Activated T-helper 1 cell treated with anti-CD3 and anti-CD28 coated beads, Interleukin-12 subunit alpha, Interleukin-12 subunit beta, Interleukin-2, Interleukin-4 antibody, amounts not matched to agents 30 ng/mL and 10 ng/mL and 1 ng/mL, durations not matched to agents 14 hours and 24 hours and 36 hours (primary cell): ENCODE measurements at places on chromosomes 5 and 9. TPM values are rescaled to one million over a fixed set of nuclear protein-coding genes. Genes with fewer than 3 reads are reported as not detected.

- no peak overlapping the region for H3K4me3 ChIP-seq
- DNase-seq, result no peak
- H3K4me1 ChIP-seq, result no peaks in the 10 kb centered on the region
- H3K27me3 ChIP-seq, result peaks cover 9% of the 10 kb centered on the region
- no peak overlapping the region for H3K27ac ChIP-seq
Observed at GRCh38 chr5:1936901-1937300, 54.2 kb upstream of the IRX4 start.

- no peaks in the 10 kb centered on the region for H3K4me1 ChIP-seq
- no peaks in the 10 kb centered on the region for H3K27me3 ChIP-seq
- no peak overlapping the region for H3K27ac ChIP-seq
- no peak for DNase-seq
- H3K4me3 ChIP-seq, result no peak overlapping the region
Observed at GRCh38 chr5:124056326-124056990, 544.5 kb downstream of the CSNK1G3 start.

DNA sequence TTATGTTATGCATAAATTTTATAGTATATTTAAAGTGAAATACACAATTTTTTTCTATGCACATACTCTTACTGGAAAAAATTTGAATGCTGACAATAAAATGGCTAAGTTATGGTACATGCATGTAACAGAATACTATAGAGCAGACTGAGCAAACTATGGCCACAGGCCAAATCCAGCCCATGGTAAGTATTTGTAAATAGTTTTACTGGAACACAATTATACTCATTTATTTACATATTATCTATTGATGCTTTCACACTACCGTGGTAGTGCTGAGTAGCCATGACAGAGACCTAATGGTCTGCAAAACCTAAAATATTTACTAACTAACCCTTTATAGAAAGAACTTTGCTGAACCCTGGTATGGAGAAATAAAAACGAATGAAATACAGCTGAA, 45.7 kb downstream of the TEX10 start:
- DNase-seq, result no peak
- H3K4me1 ChIP-seq, result peaks cover 5% of the 10 kb centered on the region
- H3K27ac ChIP-seq, result no peak overlapping the region

- no peak overlapping the region for H3K4me3 ChIP-seq
- DNase-seq, result no peak
- H3K27ac ChIP-seq, result no peak overlapping the region
Observed at GRCh38 chr5:7794823-7795222, 56.1 kb downstream of the CFAP90 start.

DNA sequence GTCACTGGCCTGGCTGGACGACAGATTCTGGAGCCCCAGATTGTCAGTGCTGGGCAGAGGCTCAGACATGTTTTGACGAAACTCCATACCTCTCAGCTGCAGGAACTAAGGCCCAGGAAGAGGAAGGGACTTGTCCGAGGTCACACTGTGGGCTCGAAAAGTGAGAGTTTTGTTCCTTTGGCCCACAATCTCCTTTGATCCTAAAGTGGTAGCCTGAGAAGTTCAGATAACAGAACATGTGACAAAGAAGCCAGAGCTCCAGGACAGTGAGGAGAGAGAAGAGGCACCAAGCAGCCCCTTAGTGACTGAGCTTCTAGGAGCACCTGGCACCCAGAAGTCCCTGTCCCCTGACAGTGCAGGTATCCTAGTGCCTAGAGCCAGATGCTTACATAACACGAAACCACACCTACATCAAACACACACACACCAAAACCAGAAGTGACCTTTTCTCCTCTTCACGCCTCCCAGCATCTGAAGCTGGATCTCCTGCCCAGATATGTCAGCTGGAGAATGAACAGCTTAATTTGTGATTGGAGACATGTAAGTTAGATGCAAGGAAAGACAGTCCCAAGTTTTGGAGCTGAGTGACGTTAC, 88.9 kb downstream of the ADRB2 start:
- H3K27ac ChIP-seq, result no peak overlapping the region
- no peaks in the 10 kb centered on the region for H3K4me1 ChIP-seq
- peaks cover 9% of the 10 kb centered on the region for H3K27me3 ChIP-seq
- no peaks in the 10 kb centered on the region for H3K36me3 ChIP-seq

DNA sequence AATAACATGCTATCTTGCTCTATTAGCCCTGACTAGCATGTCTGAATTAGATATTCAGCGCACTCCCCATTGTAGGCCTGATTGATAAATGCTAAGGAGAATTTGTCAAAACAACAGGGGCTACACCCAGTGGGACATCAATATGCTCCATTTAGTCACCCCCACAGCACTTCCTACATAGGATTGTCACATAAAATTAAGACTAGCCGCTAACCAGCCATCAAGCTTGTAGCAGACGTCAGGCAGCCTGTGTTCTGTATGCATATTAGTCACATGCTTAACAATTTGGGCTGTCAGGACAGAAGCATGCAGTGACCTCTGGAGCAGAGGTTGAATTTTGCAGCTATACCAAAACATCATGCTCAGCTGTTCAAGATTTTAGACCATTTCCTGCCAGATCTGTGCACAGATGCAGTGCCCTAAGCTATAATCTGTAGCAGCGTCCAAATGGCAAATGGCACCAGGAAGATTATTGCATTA, 197.4 kb upstream of the ISL1 start:
- no peaks in the 10 kb centered on the region for H3K27me3 ChIP-seq
- no peak for DNase-seq
- no peaks in the 10 kb centered on the region for H3K36me3 ChIP-seq
- H3K4me1 ChIP-seq, result no peaks in the 10 kb centered on the region
- H3K4me3 ChIP-seq, result no peak overlapping the region

DNA sequence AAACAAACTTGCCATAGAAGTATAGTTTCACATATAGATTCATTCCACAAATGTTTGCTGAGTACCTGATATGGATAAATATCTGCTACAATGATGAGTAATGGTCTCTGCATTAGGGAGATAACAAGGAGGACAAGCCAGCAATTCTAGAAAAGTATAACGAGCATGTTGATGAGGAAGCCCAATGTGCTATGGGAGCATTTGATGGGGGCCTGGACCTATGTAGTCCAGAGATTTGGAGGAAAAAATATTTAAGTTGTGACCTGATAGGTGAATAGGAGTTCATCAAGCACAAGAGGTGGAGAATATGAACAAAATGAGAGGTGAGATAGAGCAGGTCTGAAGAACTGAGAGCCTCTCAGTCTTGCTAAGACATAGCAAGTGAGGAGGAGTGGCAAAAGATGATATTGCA, 14.4 kb upstream of the TMEM245 start:
- no peak overlapping the region for H3K27ac ChIP-seq
- H3K36me3 ChIP-seq, result no peaks in the 10 kb centered on the region
- DNase-seq, result no peak
- no peak overlapping the region for H3K4me3 ChIP-seq
- no peaks in the 10 kb centered on the region for H3K4me1 ChIP-seq
- peaks cover 18% of the 10 kb centered on the region for H3K27me3 ChIP-seq

- no peak for DNase-seq
- H3K36me3 ChIP-seq, result no peaks in the 10 kb centered on the region
- no peaks in the 10 kb centered on the region for H3K4me1 ChIP-seq
- no peaks in the 10 kb centered on the region for H3K27me3 ChIP-seq
- no peak overlapping the region for H3K27ac ChIP-seq
- H3K4me3 ChIP-seq, result no peak overlapping the region
Observed at GRCh38 chr5:130126746-130127145, 222.5 kb downstream of the CHSY3 start.

GRCh38 chr5:180026320-180026719, 45.2 kb downstream of the RNF130 start:
- no peaks in the 10 kb centered on the region for H3K4me1 ChIP-seq
- peaks cover 2% of the 10 kb centered on the region for H3K27me3 ChIP-seq
- no peak overlapping the region for H3K27ac ChIP-seq
- H3K4me3 ChIP-seq, result no peak overlapping the region
- no peaks in the 10 kb centered on the region for H3K36me3 ChIP-seq
- DNase-seq, result no peak

GRCh38 chr5:138824516-138824915, 50.6 kb downstream of the LRRTM2 start:
- no peak overlapping the region for H3K27ac ChIP-seq
- H3K4me1 ChIP-seq, result no peaks in the 10 kb centered on the region
- H3K4me3 ChIP-seq, result no peak overlapping the region
- peaks cover 7% of the 10 kb centered on the region for H3K36me3 ChIP-seq

GRCh38 chr5:143564417-143564816, 160.9 kb upstream of the NR3C1 start:
- no peaks in the 10 kb centered on the region for H3K27me3 ChIP-seq
- H3K36me3 ChIP-seq, result no peaks in the 10 kb centered on the region
- no peak for DNase-seq
- H3K27ac ChIP-seq, result no peak overlapping the region
- no peak overlapping the region for H3K4me3 ChIP-seq

GRCh38 chr5:151038801-151039238, 18.4 kb downstream of the GPX3 start:
- H3K36me3 ChIP-seq, result peaks cover 60% of the 10 kb centered on the region
- no peak for DNase-seq
- H3K4me3 ChIP-seq, result no peak overlapping the region
- peak overlapping the region; percentile 14 for H3K27ac ChIP-seq

DNA sequence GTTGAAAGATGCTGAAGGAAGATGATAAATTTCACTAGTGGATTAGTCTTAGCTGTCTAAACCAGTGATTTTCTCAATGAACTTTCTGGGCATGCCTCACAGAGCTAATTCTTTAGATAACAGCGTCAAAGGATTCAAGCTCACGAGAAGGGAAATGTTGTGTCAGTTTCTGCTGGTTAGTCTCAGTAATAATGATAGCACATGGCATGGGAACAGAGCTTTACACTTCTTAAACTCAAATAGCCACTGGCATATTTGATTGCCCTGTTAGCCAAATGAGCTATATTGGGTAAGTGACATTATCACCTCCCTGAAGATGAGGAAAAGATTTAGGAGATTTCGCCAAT, 139.3 kb upstream of the NR3C1 start:
- H3K4me1 ChIP-seq, result peaks cover 6% of the 10 kb centered on the region
- no peak overlapping the region for H3K4me3 ChIP-seq
- no peaks in the 10 kb centered on the region for H3K36me3 ChIP-seq
- no peak for DNase-seq
- H3K27me3 ChIP-seq, result no peaks in the 10 kb centered on the region

DNA sequence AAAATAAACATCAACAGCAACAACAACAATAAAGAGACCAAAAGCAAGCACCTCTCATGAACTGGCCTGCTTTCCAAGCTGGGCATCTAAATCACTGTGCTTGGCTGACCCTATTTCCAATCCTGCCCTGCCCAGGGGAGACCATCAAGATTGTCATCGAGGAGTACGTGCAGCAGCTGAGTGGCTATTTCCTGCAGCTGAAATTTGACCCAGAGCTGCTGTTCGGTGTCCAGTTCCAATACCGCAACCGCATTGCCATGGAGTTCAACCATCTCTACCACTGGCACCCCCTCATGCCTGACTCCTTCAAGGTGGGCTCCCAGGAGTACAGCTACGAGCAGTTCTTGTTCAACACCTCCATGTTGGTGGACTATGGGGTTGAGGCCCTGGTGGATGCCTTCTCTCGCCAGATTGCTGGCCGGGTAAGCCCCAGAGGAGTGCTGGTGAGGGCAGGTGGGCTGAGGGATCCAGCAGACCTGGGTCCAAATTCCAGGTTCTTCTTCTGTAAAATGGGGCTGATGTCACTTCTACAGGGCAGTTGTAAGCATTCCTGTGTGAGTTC, 15.6 kb downstream of the PTGS1 start:
- no peak overlapping the region for H3K27ac ChIP-seq
- H3K27me3 ChIP-seq, result peaks cover 7% of the 10 kb centered on the region
- H3K4me1 ChIP-seq, result peaks cover 6% of the 10 kb centered on the region
- H3K36me3 ChIP-seq, result no peaks in the 10 kb centered on the region

DNA sequence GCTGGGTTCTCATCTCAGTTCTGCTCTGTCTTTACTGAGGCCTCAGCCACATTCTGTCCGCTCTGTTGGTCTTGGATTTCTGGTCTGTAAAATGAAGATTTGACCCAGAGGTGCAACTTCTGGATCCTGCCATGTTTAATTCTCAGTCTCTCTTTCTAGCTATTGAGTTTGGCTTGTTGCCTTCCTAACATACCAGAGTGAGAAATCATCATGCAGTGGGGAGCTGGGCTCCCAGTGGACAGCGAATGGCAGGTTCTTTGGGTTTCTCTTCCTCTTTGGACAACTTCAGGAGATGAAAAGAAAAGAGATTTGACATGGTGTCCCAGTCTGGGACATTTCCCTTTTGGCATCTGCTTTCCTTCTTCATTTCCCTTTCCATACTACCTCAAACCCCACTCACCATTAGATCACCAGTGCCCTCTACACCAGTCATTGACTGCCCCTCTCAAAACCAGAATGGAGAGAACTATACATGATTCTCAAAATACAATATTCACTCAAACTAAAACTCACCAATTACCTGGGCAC, 334.7 kb downstream of the ACTL7B start:
- H3K27me3 ChIP-seq, result no peaks in the 10 kb centered on the region
- H3K27ac ChIP-seq, result no peak overlapping the region
- no peak overlapping the region for H3K4me3 ChIP-seq
- no peak for DNase-seq
- no peaks in the 10 kb centered on the region for H3K36me3 ChIP-seq
- H3K4me1 ChIP-seq, result no peaks in the 10 kb centered on the region

GRCh38 chr9:684941-685340, 156.6 kb upstream of the DMRT1 start:
- no peak overlapping the region for H3K27ac ChIP-seq
- no peak for DNase-seq
- H3K4me3 ChIP-seq, result no peak overlapping the region
- no peaks in the 10 kb centered on the region for H3K4me1 ChIP-seq
- no peaks in the 10 kb centered on the region for H3K36me3 ChIP-seq
- peaks cover 7% of the 10 kb centered on the region for H3K27me3 ChIP-seq

GRCh38 chr5:86866036-86866435, 248.3 kb downstream of the COX7C start:
- H3K27ac ChIP-seq, result no peak overlapping the region
- no peaks in the 10 kb centered on the region for H3K4me1 ChIP-seq
- H3K4me3 ChIP-seq, result no peak overlapping the region
- DNase-seq, result no peak
- H3K27me3 ChIP-seq, result peaks cover 8% of the 10 kb centered on the region
- H3K36me3 ChIP-seq, result no peaks in the 10 kb centered on the region

DNA sequence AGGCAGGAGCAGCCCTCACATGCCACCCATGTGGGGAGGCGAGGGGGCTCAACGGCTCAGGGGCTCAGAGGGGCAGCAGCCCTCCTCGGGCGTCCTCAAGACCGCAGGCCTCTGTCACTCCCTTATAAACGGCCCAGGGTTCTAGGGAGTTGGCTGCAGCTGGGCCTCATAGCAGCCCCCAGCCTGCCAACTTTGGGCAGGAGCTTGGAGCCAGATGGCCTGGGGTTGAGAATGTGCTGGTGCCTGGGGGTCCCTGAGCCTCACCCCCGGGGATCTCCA, 51.0 kb upstream of the RNU6ATAC start:
- H3K4me3 ChIP-seq, result no peak overlapping the region
- no peak for DNase-seq
- no peaks in the 10 kb centered on the region for H3K36me3 ChIP-seq
- no peak overlapping the region for H3K27ac ChIP-seq
- H3K27me3 ChIP-seq, result peaks cover 2% of the 10 kb centered on the region
- H3K4me1 ChIP-seq, result no peaks in the 10 kb centered on the region

The PRDM9 gene
- total RNA-seq, result not detected in 2 replicates

The PCDHB12 gene
- total RNA-seq, result not detected in 2 replicates

The PCSK5 gene
- total RNA-seq, result 3.3 and 3.7 TPM in 2 replicates

The BTNL8 gene
- not detected in 2 replicates for total RNA-seq

The UBE2R2 gene
- 40.0 and 41.0 TPM in 2 replicates for total RNA-seq

The PIP5K1B gene
- total RNA-seq, result 77.4 and 78.5 TPM in 2 replicates

The TTC16 gene
- 0.10 TPM in 1 of 2 replicates, not detected in the other for total RNA-seq

The HBEGF gene
- 28.5 and 28.9 TPM in 2 replicates for total RNA-seq

The DBN1 gene
- 13.1 and 14.4 TPM in 2 replicates for total RNA-seq
